ENCODE measurements at places on chromosomes 2 and 18.

- no peak for DNase-seq
Observed at GRCh38 chr2:96170626-96171025, 25.4 kb upstream of the DUSP2 start.

DNA sequence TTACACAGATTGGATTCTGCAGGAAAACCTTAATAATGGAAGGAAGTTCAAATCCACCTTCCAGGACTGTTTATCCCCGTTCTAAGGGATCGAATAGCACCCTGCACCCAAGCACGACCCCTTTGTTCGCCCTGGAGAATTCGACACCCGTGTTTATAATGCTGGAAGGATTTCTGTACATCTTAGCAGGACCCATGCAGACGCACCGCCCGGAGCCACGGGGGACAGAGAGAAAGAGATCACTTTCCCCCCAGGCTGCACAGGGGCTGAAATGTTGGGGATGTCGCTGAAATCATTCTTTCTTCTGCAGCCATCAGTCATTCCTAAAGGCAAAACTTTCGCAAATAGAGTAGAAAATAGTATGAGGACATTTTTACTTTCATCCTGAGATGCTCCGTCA, 238.7 kb upstream of the SALL3 start:
- DNase-seq, result no peak

- DNase-seq, result no peak
Observed at GRCh38 chr2:84283506-84283905, 175.6 kb downstream of the SUCLG1 start.

- DNase-seq, result no peak
Observed at GRCh38 chr2:10933700-10934225, 22.0 kb downstream of the KCNF1 start.

DNA sequence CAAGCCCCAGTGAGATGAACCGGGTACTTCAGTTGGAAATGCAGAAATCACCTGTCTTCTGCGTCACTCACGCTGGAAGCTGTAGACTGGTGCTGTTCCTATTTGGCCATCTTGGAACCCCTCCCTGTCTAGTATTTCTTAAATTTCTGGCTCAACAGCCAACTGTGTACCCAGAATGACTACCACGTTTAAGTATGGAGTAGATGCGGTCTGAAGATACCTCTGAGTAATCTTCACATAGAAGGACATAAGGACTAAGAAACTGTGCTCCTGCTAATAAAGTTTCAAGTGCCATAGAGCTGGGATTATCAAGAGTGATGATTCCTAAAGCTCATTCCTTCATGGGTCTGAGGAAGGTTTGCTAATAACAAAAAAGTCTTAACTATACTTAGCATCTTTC, 20.4 kb downstream of the TRAK2 start:
- DNase-seq, result no peak

- no peak for DNase-seq
Observed at GRCh38 chr2:187942876-187943275, 348.8 kb upstream of the GULP1 start.

- DNase-seq, result no peak
Observed at GRCh38 chr2:238947920-238948710, 100.2 kb downstream of the TWIST2 start.

GRCh38 chr18:48229552-48229981, 179.6 kb downstream of the ZBTB7C start:
- no peak for DNase-seq

- DNase-seq, result no peak
Observed at GRCh38 chr2:3986063-3986462, 282.7 kb downstream of the DCDC2C start.

GRCh38 chr2:108835040-108835439, 48.5 kb downstream of the CCDC138 start:
- DNase-seq, result no peak

DNA sequence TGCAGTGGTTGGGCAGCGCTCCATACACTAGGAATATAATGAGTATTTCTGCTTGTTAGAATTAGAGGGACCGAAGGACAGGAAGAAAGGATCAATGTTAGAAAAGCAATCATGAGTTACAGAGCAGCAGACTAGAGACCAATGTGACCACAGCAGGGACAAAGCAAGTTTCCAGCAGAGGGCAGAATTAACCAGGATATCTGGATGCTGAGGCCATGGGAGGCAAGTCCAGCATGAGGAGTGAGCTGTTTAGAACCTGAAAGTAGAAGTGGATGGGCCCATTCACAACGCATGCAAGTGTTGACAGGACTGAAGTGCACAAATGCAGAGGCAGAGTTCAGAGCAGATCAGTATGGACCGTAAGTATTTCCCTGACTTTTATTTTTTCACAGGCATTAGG, 910.4 kb upstream of the GYPC start:
- no peak for DNase-seq

GRCh38 chr18:10475654-10476291, 21.3 kb downstream of the APCDD1 start:
- DNase-seq, result no peak

DNA sequence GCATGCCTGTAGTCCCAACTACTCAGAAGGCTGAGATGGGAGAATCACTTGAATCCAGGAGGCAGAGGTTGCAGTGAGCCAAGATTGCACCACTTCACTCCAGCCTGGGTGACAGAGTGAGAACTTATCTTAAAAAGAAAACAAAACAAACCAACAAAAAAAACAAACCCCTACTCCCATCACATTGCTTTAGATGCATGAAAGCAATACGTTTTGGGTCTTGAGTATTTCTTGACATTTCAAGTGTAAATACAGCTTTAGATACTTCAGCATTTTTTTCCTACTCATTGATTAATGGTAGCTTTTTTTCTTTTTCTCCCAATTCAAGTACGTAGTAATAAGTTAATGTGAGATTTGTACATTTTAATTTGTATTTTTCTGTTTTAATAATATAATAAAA, 20.3 kb downstream of the RASGRP3 start:
- no peak for DNase-seq

DNA sequence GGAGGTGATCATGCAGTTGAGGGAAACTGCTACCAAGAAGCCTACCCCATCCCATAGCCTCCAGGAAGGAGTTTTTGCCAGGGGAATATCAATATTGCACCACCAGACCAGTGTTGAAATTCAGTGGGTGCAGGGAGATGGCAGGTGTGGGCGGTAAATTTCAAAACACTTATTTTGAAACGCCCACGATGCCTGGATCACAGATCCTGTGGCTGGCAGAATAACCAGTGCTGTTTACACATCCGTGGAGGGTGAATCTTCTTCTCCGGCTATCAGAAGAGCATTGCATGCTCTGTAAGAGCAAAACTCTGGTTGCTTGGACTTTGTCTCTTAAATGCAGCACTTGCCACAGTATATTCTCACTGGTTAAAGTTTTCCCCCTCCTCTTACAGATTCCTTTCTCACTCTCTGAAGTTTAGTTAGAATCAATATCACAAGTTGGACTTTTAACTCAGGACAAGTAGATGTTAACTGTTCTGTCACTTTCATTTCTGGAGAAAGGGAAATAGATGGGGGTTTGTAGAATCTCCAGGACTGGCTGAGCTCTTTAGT, 70.5 kb upstream of the ZCCHC2 start:
- no peak for DNase-seq

GRCh38 chr2:74005786-74006185, 21.1 kb downstream of the TET3 start:
- DNase-seq, result no peak

DNA sequence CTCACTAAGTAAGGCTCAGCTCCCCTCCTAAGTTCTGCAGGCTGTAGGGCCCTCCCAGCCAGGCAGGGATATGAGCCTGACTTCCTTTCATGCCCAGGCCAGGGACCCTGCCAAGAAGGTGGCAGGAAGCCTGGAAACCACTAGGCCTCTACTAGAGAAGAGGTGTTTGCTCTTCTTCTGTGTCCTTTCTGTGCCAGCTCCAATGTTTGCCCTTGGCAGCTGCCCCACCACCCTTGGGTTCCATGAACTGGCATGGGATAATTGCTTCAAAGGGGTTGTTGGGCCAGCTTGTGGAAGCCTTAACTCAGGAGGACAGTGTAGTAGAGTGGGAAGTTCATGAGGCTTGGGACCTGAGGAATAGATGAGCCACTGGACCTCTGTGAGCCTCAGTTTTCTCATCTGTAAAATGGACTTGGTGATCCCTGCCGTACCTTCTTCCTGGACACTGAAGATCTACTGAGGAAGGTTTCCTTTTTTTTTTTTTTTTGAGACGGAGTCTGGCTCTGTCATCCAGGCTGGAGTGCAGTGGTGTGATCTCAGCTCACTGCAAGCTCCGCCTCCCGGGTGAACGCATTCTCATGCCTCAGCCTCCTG, 3.9 kb downstream of the SLC35F6 start:
- no peak for DNase-seq

DNA sequence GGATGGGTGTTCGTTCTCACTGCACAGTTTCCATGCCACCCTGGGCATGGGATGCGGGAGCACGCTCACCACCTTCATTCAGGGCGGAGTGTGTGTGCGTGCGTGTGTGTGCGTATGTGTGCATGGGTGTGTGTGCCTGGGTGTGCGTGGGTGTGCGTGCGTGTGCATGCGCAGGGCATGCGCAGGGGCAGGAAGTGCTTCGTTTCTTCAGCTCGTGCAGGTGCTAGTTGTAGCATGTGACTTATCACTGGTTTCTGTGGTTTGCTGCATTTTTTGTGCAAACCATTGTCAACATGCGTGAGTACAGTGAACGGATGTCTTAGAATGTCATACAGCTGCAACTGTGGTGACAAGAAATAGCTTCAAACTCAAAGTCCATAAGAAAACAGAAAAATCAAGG, 179.5 kb downstream of the PTGR3 start:
- DNase-seq, result no peak

Measured in stimulated activated CD4-positive, alpha-beta T cell treated with anti-CD3 and anti-CD28 coated beads, Interleukin-12 subunit alpha, Interleukin-12 subunit beta, amount 100 ng/mL, for 48 hours (primary cell).